T-helper 1 cell (primary cell): ENCODE measurements at places on chromosomes 2 and 18.

DNA sequence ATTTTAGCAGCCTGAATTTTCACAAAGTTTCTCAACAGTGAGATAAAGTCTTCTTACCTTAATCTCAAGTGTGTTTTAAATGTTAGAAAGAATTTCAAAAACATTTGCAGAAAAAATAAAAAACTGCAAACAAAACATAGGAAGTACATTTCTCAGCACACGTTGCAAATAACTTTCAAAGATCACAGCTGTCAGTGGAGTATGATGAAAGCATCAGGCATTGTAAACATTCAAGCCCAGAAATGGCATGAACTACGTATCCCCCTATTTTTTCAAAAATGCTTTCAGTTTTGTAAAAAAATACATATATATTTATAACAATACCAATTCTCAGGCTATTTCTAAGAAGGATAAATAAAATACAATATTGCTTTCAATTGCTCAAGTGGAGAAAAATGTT, 320.6 kb upstream of the TFPI start:
- no peak for DNase-seq

- DNase-seq: no peak
These were observed 18.4 kb downstream of the SIX3 start for GRCh38 chr2:44959855-44960254.

DNA sequence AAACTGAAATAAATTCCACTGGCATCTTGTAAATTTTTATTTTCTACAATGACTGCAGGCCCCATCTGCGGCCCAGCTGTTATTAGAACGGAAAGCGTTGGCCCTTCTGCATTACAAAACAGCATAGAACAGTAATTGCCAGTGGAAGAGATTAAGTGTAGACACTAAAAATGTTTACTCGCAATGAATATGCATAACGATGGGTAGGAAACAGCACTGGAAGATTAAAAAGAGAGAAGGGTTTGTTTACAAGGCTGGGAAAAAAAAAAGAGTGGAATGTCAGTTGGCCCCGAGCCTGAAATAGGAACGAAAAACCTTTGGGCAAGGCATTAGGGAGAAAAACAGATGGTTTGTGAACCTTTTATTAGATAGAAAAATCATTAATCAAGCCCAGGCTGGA, 275.9 kb upstream of the TCF4 start:
- no peak for DNase-seq

GRCh38 chr2:181817509-181817908, 74.0 kb upstream of the ITPRID2 start:
- DNase-seq: no peak
